ENCODE measurements at places on chromosomes 1 and 21.

GRCh38 chr21:29385934-29386520 lies 87.3 kb downstream of the BACH1 start:
- no peak for DNase-seq

DNA sequence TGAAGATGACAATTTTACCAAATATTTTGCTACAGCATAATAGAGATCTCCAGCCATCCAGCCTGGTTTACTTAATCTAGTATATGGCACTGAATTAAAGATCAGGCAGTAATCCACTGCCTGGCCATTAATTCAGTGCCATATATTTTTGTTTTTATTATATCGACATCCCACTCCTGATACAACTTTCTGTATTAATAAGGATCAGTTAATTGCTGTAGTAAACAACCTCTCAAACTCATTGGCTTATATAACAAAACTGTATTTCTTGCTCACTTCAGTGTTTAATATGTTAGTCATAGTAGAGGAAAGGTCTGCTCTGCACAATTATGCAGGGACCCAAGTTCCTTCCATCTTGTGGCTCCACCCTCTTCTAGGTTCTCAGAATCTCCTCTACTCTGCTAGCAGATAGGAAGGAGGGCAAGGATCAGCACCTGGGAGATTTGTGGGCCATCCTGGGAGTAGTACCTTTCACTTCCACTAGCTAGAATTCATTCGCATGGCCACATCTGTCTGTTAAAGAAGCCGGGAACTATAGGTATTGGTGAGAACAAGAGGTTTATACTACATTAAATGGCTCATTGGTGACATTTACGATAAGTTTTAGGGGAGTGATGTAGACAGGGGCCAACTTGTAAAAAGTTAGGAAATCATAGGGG lies 3.6 kb upstream of the ZDHHC18 start:
- DNase-seq: no peak

DNA sequence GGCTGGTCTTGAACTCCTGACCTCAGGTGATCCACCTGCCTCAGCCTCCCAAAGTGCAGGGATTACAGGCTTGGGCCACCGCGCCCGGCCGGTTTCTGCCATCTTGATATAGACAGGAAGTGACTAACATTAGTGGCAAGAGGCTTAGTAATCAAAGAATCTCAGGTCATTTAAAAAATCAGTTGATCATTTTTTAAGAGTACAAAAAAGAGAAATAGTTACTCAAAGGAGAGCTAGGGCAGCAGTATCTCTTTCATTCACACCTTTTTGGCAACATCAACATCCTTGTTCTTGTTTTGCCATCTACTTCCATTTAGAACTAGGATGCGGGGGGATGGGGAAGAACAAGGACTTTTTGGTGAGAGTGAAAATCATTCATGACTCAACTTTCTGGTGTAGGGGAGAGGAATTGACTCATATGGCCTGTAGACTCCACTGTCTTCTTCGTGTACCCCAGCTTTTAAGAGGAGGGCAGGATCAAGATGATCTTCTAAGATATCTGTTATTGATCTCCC lies 8.8 kb downstream of the FCRLB start:
- peak; percentile 75 for DNase-seq

DNA sequence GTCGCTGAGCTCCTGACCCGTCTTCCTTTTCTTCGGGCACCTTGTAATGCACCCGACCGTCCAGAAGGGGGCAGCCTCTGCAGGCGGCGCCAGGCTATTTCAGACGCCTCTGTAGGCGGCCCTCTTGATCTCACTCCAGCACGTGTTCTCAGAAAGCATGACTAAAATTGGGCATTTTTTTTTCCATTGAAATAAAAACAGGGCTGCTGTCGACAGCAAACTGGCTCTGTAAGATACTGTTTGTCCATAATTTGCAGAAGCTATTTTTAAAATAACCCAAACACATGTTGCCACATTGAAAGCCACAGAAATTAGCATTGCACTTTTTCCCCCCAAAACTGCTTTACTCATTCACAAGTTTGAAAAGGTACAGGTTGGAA lies 78.0 kb downstream of the STUM start:
- DNase-seq: peak; percentile 72

- DNase-seq: no peak
These were observed 143.7 kb downstream of the PBX1 start for GRCh38 chr1:164702664-164703063.

DNA sequence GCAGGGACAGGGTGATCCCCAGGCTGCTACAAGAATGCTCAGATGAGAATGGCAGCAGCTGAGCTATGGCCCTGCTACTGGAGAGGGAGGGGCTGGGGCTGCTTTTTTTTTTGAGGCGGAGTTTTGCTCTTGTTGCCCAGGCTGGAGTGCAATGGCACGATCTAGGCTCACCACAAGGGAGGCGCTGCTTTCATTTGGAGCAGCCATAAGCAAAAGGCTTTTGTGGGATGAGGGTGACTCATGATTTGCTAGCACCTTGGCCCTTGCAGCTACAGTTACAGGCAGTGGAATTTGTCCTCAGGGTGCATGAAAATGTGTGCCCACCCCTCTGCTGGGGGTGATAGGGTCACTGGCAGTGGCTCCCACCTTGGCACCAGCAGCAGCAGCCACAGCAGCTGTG lies 32.4 kb upstream of the CYP4A22 start:
- peak; percentile 56 for DNase-seq

DNA sequence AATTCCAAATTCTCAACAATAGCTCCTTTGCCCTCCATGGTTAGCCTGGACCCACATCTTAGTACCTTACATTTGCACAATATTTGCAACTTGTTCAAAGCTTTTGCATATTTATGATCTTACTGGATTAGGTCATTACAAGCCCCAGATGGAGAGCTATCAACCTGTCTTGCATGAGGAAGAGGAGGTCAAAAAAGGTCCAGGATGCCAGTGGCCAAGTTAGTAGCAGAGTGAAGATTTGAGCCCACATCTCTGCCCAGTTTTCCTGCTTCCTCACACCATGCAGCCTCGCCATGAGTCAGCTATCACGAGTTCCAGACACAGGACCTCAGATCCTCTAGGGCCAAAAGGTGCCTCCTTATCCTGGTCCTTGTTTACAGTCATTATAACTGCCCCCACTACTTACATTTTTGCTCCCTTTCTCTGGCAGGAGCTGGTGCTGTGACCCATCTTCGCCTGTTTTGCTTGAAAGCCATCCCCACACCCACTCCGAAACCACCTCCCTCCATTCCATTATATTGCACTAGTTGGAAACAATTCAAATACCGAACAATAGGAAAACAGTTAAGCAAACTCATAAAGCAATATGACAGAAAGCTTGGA lies 5.0 kb upstream of the AHCYL1 start:
- DNase-seq: peak; percentile 75

- no peak for DNase-seq
These were observed 15.1 kb upstream of the JUN start for GRCh38 chr1:58798910-58799442.

- DNase-seq: no peak
These were observed 24.6 kb upstream of the SLC45A3 start for GRCh38 chr1:205704903-205705302.

- no peak for DNase-seq
These were observed 15.5 kb downstream of the TRIM33 start for GRCh38 chr1:114495486-114495885.

- no peak for DNase-seq
These were observed 17.6 kb downstream of the NADK start for GRCh38 chr1:1760715-1761114.

- DNase-seq: no peak
These were observed 15.2 kb downstream of the PPT1 start for GRCh38 chr1:40081871-40082270.

- DNase-seq: peak; percentile 6
These were observed 200.7 kb downstream of the CHRM3 start for GRCh38 chr1:239587066-239587465.

DNA sequence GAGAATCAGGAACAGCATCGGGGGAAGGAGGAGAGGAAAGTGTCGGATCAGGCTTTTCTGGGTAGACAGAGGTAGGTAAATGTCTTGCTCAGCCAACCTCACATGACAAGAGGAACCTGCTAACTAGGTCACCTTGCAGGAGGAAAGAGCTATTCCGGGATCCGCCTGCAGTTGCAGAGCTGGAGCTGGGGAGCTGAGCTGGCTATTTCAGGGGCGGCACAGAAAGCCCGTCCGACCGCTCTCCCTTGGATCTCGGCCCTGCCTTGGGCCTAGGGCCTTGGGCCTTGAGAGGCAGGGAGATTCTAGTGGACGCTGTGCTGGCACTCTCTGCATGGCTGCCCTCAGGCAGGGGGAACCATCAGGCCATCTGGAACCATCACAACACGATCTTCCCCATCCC lies 56.5 kb upstream of the CTPS1 start:
- no peak for DNase-seq

- DNase-seq: no peak
These were observed 42.4 kb downstream of the ZNF697 start for GRCh38 chr1:119605686-119606085.

DNA sequence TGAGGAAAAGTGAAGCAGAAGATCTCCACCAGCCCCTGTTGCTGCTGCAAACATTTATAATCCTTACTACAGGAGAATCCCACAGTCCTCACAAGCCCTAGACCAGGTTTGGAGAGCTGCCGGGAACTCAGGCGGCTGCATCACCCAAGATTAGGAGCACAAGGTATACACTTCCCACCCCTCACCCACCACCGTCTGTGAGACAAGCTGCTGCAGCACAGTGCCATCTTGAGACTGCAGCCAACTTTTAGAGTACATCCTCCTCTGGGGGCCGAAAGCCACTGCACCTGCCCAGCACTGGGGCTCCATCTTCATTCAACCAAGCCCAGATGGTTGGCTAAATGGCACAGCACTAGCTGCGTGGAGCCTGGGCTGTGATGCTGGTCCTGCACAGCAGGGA lies 13.8 kb downstream of the OLFML3 start:
- no peak for DNase-seq

GRCh38 chr1:172950528-172950927 lies 100.2 kb downstream of the TNFSF18 start:
- DNase-seq: no peak

GRCh38 chr1:228110556-228110955 lies 1.5 kb upstream of the MRPL55 start:
- no peak for DNase-seq

DNA sequence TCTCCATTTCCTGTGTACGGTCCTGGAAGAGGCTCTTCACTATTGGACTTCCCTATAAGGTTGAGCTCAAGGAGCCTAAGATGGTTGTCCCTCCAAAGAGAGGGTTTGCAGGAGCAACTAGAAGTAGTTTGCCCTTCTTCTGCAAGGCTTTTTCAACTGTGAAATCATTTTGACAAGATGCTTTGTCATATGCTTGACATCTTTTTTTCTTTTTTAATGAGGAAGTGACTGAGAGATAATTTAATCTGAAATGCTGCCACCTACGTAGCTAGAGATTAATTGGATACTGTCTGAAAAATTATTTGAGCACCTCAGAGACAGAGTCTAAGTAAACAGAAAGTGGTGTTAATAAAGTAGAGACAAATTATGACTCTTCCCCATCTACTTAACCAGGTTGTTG lies 97.0 kb downstream of the CHRM3 start:
- DNase-seq: no peak

DNA sequence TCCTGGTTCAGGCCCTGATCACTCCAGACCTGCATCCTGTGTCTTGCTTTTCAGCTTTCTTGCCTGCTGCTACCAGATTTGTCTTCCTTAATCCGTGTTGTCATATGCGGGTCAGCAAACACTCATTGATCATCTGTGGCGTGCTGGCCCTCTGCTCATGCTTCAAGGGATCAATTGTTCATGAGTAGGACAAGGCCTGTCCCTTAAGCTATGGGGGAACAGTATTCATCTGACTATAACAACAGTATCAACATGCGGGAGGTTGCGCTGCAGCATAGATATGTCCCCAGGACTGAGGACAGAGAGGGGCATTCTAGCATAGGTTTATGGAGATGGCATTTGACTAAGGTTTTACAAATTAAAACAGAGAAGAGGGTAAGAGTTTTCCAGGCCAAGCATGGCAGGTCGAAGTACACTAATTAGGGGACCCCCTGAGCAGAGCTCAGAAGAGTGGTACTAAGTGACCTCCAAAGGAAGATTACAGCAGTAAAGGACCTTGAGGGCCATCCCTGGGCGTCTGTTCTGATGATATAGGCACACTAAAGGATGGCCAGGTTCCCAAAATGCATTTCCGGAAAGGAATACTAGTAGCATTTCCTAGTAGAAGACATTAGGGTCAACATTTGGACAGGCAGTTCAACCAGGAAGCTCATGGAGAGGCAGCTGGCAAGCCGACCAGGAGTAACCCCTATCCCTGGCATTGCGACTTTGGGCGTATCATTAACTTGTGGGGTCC lies 811 bp upstream of the ZNF672 start:
- DNase-seq: no peak

DNA sequence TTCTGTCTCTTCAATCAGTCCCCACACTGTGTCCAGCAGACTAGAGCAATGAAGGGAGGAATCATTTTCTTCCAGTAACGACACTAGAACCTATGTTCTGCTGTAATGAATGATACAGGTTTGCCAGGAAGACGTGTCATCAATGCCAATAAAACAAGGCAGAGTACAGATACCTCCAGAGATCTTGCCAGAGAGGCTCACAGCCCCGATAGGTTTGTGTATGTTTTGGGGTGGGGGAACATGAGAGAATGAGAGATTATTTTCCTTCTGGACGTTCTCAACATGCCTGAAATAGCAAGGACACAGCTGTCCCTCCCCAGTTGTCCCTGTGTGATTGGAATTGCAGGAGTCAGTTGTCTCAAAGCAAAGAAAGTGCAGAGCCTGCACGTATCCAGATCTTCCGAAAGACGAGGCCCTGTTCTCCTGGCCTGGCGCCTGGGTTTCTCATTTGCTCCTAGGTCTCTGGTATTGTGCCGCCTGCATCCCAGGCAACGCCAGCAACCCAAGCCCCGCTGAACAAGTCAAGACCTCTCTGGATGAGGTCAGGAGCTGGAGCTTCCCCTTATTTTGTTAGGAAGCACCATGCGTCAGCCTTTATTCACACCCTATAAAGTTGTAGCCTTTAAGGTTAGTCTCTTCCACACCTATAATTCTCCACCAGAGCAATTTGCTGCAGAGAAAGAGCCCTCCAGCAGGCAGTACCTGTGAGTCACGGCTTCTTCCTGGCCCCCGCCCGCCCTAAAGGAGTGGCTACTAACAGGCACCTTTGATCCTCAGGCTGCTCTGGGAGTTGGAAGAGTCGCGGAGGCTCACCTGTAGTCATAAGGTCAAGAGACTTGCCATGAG lies 130.5 kb downstream of the TOMM20 start:
- DNase-seq: peak; percentile 81

DNA sequence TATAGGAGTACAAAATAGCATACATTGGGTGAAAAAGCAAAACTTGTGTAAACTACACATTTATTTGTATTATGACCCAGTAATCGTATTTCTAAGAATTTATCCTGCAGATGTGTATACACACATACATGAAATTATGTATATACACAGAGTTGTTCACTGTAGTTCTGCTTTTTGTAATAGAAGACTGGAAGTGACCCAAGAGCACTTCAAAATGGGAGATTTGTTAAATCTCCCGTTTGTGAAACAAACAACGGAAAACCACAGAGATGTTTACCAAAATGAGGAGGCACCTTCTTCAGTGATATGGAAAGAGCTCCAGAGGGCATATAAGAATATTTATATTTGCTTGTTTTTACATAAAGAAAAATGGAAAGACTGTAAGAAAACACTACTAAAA lies 18.0 kb upstream of the MNDA start:
- DNase-seq: no peak

Data from Daoy (cell line).